ENCODE measurements at places on chromosomes 12 and 14.

DNA sequence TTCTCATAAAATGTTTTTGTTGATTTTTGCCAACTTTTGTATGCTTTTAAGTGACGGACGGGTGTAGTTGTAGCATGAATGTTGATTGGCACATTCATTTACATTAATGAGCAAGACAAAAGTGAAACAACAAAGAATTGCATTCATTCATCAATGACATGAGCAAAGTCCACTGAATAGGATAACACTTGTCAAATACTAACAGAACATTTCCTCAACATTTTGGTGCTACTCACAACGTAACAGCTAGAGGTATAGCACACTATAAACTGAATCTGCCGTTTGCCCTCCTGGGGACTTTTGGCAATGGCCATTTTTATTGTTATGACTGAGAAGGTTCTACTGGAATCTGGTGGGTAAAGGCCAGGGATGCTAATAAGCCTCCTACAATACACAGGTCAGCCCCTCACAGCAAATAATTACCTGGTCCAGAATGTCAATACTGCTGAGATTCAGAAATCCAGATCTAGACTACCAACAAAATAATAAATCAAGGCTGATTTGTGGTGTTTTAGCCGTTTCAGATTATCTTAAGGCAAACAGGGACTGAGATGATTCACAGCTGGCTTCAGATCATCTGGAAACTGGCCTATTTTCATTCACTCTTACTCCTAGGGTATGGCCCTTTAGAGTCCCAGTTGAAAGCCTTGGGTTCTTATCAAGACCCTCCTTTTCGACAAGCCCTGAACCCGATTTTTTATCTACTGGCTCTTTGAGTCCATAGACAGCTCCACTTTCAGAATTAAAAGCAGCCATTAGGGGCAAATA, 22.5 kb upstream of the CDKN3 start:
- no peak for DNase-seq

DNA sequence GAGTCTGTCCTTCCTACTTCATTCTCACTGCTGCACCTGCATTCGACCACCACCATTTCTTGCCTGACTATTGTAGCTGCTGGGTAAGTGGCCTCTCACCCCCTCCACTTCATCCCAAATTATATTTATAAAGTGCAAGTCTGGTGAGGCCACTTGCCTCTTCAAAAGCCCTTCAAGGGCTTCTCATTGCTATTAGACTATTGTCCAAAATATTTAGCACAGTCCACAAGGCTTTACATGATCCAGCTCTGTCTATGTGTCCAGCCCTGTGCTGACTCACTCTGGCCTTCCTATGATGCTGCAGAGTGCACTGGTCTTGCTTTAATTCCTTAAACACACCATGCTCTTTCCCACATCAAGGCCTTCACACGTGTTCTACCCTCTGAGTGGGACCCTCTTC, 46.0 kb downstream of the PAH start:
- no peak for DNase-seq

DNA sequence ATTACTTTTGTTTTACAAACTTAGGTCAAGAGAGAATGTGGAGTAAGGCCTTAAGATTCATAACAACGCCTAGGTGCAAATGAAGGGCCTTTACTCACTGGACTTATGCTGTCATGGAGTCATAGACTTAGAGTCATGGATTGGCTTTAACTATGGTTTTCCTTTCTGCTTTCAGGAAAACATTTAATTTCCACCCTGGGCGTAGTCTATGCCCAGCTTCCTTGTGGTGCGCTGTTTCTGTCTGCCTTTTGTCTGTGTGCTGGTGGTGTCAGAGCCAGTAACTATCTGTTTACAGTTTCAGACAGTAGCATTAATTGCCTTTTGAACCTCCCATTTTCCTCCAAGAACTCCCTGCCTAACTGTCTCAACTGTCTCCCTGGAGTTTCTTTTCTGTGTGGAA, 31.8 kb upstream of the COX6A1 start:
- no peak for DNase-seq

- DNase-seq: no peak
These were observed 939 bp downstream of the TGFB3 start for GRCh38 chr14:75980856-75981255.
